Right lobe of liver (tissue), 6 donors: ENCODE measurements at places on chromosomes 5 and 9. TPM values are rescaled to one million over a fixed set of nuclear protein-coding genes. Genes with fewer than 3 reads are reported as not detected.

- DNase-seq = no peak
These were observed 72.7 kb downstream of the ZFAND5 start for GRCh38 chr9:72292256-72292682.

GRCh38 chr9:19026375-19026774, 6.6 kb downstream of the SAXO1 start:
- DNase-seq = no peak

DNA sequence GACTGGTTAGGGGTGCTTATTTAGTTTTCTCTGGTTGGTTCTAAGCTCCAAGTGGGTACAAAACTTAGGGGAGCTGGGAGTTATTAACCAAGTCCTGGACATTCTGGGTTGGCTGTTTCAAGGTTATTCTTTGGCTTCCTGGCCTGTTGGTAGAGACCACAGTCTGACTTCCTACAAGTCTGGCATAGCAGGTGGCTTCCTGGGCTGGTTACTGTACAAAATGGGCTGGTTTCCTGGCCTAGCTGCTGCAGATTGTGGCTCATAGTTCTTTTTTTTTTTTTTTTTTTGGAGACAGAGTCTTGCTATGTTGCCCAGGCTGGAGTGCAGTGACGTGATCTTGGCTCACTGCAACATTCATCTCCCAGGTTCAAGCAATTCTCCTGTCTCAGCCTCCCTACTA, 46.3 kb upstream of the BARHL1 start:
- DNase-seq = no peak

- DNase-seq = no peak
These were observed 271.5 kb downstream of the CCDC171 start for GRCh38 chr9:15824310-15824709.

GRCh38 chr5:131595088-131596033, 39.7 kb downstream of the RAPGEF6 start:
- DNase-seq = no peak

DNA sequence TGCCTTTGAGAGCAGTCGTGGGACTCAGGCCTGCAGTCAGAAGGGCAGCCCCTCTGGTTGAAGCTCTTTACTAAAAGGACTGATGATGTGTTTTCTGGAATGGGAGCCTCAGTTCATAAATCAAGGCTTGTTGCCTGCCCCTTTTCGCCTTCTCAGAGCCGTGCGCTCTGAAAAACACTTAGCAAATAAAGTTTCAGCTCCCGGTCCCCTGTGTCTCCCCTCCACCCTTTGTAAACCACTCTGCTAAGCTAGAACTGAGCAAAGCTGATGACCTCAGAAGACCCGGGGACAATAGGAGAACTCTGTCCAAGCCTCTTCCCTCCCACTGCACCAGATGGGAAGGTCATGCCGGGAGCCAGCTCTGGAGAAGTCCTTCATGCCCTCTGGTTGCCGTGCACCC, 39.3 kb upstream of the ADRA1B start:
- DNase-seq = no peak

- no peak for DNase-seq
These were observed 77.3 kb downstream of the LRSAM1 start for GRCh38 chr9:127528422-127529251.

The STK32A gene
- not detected for total RNA-seq

The CCNO gene
- total RNA-seq = not detected
